ENCODE measurements at places on chromosomes 12 and 14.

DNA sequence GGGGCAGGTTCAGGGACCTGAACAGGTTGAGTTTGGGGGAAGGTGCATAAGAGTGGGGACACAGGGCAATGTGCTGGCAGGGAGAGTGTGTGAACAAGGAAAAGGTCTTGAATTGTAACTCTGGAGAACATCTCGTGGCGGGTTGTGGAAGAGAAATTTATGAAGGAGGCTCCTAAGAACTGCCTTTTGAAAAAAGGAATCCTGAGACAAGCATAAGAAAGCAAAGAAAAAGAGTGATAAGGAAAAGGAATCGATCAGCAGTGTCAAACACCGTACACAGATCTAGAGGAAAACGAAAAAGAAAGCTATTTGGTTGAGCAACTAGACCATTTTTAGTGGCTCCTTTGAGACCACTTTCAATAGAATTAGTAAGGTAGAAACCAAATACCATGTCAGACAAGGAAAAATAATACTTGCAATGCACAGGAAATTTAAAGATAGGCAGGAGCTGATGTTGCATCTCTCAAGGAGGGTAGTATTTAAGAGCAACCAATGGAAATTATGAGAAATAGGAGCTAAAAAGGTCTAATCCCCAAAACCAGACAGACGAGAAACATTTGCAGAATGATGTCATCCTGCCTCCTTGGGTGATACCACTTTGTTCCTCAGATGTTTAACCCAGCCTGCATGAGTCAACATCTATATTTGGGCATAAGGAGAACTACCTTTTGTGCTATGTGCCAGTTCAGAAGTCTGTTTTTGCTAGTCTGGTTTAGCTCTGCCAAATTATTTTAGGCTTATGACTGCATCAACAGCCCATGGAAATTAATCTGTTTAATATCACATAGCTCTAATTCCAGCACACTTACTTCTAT, 64.5 kb upstream of the STK38L start:
- DNase-seq = peak; percentile 98

DNA sequence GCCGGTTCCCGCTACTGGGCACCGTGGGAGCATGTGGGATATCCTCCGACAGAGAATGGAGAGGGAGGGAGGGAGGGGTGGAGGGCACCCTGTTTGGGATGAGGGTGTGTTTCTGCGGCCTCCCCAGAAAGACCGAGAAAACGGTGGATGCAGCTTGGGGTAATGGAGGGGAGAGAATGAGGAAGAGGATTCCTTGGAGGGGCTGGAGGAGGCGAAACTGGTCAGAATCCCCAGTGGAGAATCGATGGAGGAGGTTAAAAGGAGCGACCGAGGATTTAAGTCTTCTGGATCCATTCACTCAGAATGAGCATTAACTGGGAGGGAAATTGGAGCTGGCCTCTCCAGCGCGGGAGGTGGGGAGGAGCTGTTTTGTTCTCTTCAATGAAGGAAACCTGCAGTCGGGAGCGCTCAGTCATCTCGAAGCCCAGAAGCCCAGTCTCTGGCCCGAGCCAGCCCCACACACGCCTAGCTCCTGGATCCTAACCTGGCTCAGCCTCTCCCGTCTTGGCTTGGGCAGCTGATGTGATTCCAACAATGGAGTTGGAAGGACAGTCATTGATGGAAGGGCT, 581 bp downstream of the ARG2 start:
- no peak for DNase-seq

- DNase-seq = no peak
These were observed 76.2 kb downstream of the ARL6IP4 start for GRCh38 chr12:123056709-123057108.

GRCh38 chr14:74347097-74347794, 1.0 kb upstream of the VRTN start:
- DNase-seq = no peak

DNA sequence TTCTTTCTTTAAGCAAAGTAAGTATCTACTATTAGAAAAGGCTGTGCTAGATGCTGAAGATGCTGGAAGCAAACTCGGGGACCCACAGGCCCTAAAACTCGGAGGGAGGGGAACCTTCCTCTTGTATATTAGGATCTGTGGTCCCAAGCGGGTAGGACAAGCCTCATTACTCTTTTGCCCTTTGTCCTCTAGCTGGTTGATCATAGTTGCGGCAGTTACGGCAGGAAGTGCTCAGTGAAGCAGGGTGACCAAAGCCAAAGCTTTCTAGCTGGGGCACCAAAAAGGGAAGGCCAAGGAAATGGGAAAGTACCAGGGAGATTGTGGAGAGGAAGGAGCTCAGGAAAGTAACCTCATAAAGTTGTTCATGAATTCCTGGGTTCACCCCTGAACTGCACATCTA, 76.3 kb downstream of the SCFD1 start:
- DNase-seq = no peak

GRCh38 chr12:120798696-120799095, 73.1 kb downstream of the ACADS start:
- no peak for DNase-seq

GRCh38 chr12:31224768-31225448, 101.0 kb downstream of the SINHCAF start:
- DNase-seq = no peak

DNA sequence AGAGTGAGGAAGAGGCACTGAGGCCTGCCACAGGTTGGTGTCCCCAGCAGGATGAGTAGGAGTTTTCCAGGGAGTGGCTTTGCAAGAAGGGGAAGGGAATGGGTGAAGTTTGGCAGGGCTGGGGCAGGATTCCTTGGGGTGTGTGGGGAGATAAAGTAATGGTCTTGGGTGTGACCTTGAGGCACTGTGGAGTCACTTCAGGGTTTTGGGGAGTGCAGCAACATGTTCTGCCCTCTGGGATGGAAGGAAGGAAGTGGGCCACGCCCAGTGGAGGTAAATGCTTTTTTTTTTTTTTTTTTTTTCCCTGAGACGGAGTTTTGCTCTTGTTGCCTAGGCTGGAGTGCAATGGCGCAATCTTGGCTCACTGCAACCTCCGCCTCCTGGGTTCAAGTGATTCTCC, 108.9 kb downstream of the ADCK1 start:
- DNase-seq = no peak

- DNase-seq = no peak
These were observed 7.1 kb downstream of the PGAM5 start for GRCh38 chr12:132717531-132718387.

GRCh38 chr12:132402831-132403416, 73.5 kb upstream of the GALNT9 start:
- DNase-seq = no peak

DNA sequence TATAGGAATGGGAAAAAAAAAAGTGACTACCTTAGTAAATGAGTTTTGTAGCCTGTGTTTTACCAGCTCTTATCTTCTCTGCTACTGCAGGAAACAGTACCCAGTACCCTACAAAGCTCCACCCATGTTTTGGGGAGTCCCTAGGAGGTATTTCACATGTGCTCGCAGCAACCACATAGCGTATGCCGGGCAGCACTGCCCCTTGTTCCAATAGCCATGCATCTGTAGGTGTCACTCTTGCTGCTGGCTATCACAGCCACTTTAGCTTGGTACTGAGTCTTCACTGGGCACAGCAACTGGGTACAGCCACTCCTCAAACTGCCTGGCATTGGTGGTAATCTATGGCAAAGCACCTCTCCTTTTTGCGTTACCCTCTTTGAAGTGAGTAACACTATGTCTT, 2.0 kb upstream of the MDM1 start:
- no peak for DNase-seq

GRCh38 chr12:67740711-67741110, 92.2 kb downstream of the DYRK2 start:
- DNase-seq = no peak

- DNase-seq = no peak
These were observed 66.6 kb downstream of the GRIP1 start for GRCh38 chr12:66612090-66612775.

GRCh38 chr14:81187832-81188522, 32.8 kb downstream of the GTF2A1 start:
- no peak for DNase-seq

GRCh38 chr12:22971701-22972191, 346.8 kb downstream of the ETNK1 start:
- peak; percentile 30 for DNase-seq

GRCh38 chr12:53713516-53713915, 13.7 kb downstream of the CALCOCO1 start:
- no peak for DNase-seq

DNA sequence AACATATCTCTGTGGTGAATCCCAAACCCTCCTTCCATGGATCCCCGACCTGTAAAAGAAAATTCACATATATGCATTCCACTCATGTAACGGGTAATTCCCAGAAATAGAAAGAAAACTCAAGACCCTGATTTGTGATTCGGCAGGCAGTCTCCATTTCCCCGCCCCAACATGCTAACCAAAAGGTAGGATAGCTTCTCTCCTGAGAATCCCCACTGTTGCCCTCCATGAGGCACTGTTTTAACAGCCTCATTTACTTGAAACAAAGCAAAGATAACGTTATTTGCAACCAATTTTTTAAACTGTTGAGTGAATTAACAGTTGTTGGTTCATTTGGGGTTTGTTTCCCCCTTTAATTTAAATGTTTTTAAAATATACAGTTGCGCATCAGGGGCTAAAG, 774 bp upstream of the SLC2A13 start:
- DNase-seq = no peak

- DNase-seq = peak; percentile 56
These were observed 12.9 kb downstream of the RIOX1 start for GRCh38 chr14:73503648-73504047.

- DNase-seq = no peak
These were observed 42.0 kb downstream of the CALM1 start for GRCh38 chr14:90438841-90439240.

GRCh38 chr12:110355073-110355472, 48.4 kb downstream of the ANAPC7 start:
- DNase-seq = peak; percentile 14

GRCh38 chr14:97180304-97181200, 383.4 kb downstream of the VRK1 start:
- peak; percentile 92 for DNase-seq

DNA sequence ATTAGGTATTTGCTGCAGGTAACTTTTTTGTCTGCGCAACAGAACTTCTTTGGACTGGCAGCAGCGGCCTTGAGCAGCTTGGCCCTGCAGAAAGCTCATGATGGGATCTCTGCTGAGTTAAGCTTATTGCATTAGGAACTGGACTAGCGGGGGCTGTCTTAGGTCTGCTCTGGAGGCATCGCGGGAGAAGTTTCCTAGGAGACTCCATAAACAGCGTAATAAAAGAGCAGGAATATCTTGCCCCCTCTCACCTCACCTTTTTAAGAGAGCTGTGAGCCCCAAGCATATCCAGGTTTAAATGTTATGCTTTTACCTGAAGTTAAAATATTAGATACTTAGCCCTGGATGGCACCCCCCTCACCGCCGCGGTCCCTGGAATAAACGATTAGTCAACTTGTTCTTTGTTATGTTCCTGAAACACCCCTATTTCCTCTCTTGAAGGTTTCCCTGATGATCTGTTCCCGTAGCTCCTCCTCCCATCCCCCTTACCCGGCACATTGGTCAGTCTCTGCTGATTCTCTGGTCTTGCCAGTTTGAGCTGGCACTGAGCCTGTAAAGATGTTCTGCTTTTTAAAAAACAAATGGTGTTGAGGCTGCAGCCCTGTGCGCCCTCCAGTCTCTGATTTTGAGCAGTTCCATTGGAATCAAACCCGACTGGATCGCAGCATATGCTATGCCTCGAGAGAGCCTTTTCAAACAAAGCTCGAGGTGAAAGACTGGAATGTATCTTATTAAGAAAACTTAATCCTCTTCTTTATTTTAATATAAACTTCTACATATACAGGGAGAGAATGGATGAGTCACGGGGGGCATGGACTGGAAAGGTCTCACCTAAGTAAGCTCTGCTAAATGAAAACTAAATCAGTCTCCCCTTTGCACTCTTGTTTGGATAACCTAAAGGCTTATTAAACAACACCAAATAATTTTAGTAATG, 1.9 kb downstream of the MLXIP start:
- DNase-seq = peak; percentile 65

DNA sequence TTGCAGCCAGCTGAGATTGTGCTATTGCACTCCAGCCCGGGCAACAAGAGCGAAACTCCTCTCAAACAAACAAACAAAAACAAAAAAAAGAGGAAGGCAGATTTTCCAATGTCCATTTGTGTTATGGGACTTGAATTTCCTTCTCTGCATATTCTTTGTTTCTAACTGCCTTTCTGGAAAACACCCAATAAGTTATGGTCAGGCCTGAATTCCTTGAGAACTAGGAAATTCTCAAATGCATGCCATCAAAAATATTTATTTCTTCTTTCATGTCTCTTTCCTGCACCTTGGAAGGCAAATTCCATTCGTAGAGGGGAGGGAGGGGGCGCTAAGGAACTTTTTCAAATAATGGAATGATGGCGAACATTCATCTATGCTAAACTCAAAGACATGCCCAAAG, 117.6 kb upstream of the TMCC3 start:
- DNase-seq = peak; percentile 47

DNA sequence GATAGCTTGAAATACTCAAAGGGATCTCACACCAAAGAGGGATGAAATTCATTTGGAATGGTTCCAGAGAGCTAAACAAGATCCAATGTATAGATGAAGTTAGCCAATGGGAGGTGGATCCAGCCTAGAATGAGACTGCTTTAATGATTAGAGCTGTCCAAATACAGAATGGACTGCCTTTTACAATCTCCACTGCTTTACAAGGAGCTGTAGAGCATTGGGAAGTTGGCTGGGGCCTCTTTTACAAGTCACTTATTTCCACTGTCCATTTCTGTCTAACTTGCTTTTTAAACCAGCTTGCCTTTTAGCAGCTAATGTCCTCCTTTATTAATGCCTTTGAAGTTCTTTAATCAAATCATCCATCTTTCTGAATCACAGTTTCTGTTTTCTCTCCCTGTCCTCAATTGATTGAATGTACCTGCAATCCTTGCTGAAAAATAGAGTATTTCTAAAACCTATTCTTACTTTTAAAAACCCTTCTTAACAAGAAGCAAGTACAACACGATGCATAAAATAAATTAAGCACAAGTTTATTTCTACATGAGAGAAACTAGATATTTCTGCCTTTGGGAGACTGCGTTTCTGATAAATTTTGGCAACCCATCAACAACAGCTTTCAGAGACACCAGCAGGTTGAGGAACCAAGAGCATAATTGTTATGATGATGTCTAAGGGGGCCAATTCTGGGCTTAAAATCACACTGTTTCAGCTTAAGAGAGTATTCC, 3.4 kb upstream of the ATP2A2 start:
- no peak for DNase-seq

DNA sequence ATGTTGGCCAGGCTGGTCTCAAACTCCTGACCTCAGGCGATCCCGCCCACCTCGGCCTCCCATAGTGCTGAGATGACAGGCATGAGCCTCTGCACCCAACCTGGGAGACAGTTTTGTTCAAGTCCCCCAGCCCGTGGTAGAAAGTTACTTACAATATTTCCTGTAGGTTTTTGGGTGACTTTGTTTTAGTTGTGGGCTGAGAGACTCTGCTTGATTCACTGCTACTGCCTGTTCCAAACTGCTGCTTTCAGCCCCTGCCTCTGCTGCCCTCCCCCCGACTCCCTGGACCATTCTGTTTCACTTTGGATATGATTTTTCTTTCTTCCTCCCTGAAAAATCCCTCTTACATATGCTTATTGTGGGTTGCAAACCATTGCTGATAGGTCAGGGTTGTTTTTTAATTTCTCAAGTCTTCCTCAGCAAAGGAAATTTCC, 13.4 kb upstream of the PCNX1 start:
- DNase-seq = no peak

All from fibroblast of skin of right quadriceps (primary cell).